CD4-positive, alpha-beta T cell treated with Interleukin-2 at 100 ng/mL for 4 hours (primary cell): ENCODE measurements at places on chromosomes 12 and 14.
A peak's percentile ranks its signal among the peaks of the same experiment; 100 is the strongest.

DNA sequence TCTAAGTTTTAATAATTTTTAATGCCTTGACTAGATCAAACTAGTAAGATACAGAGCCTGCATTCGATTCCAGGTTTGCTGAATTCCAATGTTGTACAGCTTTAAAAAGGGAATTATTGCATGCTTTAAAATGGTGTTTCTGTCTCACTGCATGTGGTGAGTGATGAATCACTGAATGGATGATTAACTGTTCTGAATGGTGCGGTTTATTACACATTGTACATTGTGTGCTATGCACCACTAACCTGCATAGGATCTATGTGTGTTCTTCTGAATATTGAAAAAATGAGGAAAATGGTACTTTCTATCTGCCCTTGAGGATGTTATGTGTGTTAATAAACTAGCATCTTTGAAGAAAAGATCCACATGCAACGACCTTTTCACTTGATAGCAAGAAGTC is 231.7 kb downstream of the NRXN3 start:
- no peak for DNase-seq

DNA sequence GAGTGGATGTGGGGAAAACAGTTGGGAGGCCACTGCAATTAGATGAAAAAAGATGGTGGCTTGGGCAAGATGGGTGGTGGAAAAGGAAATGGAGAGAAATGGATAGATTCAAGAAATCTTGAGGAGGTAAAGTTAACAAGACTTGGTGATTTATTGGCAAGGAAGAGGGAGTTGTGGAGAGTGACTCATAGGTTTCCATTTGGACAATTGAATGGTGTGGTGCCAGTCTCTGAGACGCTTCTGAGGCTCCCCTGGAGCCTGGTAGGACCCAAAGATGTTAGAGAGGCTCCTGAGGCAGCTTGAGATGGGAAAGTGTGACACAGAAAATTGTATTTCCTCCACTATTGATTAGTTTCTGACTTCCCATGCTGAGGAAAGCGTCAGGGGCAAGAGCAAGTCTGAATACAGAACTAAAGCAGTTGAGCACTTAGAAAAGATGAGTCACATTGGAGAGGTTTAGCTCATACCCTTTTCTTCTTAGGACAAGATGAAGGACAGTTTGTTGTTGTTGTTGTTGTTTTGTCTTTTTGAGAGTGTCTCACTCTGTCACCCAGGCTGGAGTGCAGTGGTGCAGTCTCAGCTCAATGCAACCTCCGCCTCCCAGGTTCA is 4.5 kb downstream of the PRPF40B start:
- DNase-seq, result no peak

- no peak for DNase-seq
Measured at GRCh38 chr12:46965880-46966279, 113.5 kb upstream of the PCED1B start.

GRCh38 chr12:53956914-53957536 is 2.3 kb downstream of the HOXC12 start:
- DNase-seq, result no peak

GRCh38 chr14:92544051-92544720 is 30.6 kb downstream of the RIN3 start:
- DNase-seq, result no peak

DNA sequence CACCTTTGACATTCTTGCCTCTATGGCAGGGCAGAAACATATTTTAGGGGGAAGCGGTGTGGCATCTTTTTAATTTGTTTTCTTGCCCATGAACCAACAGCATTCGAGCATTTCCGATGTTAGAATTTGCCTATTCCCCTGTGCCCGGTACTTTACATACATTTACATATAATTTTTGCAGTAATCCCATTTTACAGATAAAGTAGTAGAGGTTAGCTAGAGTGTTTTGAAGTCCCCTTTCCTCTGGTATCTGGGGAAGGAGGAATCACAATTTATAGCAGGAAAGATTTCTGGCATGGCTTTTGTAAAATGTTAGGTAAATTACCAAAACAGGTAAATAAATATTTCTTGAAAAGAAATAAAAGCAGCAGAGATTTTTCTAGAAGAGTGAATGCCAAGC is 1.6 kb downstream of the BORCS5 start:
- DNase-seq, result no peak

DNA sequence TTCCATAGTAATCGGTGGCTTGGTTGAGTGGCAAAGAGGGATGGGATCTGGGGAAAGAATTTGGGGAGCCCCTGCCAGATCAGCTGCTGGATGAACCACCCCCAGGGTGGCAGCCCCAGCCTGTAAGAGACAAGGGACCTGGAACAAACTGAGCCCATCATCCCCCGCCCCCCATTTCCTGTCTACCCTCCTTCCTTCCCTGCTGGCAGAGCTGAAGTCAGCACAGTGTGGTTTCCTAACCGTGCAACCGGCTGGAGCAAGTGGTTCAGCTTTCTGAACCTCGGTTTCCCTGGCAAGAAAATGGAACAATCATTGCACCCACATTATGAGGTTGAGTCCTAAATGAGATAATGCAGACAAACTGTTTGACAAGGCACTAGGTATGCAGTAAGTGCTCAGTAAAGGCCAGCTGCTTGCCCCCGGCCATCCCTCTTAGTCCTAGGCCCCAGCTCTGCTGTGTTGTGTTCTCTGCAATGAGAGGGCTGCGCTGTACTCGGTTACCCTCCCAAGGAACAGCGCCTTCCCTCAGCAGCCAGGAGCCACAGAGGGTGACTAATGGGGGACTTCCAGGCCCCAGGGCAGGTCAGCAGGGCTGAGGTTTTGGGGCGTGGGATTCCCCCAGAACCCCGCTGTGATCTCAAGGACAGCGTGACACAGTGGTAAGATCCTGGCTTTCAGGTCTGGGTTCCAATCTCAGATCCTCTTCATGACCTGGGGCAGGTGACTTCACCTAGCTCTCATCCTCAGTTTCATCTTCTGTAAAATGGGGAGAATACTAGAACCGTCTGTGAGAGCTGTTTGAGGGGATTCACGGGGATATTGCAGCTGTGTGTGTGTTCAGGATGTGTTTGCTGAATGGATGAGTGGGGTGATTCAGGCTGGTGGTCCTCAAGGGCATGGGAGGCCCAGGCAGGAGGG is 16.5 kb downstream of the SELPLG start:
- DNase-seq, result peak; percentile 92
